ENCODE measurements at places on chromosomes 5 and 9. TPM values are rescaled to one million over a fixed set of nuclear protein-coding genes. Genes with fewer than 3 reads are reported as not detected.

DNA sequence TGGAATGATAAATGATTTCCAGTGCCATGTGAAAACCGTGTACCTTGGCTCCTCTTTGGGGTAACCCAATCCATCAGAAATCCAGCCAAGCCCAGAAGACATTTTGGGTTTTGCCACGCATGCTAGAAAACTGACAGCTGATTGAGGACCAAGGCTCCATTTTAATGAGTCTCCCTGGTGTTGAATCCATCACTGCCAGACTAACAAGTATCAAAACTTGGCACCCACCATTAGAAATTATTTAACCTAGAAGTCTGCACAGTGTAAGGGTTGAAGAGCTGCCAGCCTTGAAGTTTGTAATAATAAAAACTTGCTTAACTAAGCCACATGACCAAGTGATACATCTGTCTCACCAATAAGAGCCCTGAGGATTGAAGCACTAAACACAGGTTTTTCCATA lies 369.9 kb downstream of the DNAH5 start:
- DNase-seq: no peak

DNA sequence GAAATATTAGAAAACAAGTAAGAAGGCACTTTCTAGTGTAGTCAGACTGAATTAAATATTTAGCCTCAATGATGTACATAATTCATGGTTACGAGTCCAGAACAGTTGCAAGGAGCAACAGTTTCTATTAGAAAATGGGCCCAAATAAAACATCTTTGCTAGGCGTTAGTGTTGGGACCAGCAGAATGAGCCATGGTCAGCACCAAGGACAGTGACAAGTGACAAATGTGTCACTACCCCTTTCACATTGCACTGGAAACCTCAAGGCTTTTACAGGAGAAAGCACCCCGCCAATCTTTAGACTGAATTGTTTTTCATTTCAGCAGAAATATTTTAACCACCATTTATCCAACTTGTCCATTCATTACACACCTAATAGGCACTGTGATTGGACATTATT lies 301.3 kb upstream of the ADCY2 start:
- no peak for DNase-seq

DNA sequence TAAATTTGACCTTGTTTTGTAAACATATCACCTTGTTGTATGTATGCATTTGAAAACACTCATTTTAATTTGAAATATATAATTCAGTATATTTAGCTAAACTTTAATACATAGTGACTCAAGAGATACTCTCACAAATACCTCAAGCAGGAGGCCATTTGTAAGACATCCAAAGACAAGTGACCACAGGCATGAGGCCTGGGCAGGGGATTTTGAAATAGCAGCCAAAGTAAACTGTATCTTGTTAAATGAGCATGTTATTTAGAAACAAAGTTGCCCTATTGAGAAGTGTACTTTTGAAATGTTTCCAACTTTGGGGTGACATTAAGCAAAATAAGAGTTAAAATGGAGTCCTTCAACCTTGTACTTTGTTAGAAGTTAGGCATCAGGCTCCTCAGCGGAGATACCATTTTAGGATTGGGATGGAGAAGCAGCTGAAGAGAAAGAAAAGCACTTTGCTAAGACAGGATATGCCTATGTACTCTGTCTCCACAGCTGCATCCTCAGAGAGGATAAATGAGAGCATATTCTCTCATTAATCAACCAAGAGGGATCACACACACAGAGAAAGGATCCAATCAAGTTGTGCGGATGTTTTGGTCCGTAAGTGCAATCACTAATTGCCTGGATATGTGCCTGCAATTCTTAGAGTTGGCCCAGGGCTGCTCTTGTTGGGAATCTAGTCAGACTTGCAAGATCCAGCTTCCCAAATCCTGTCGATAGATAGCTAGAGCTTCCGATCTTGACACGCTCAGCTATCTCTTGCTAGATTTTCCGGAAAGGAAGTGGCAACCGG lies 157.5 kb upstream of the HAPLN1 start:
- no peak for DNase-seq

Gene SPATA31A3
- not detected for total RNA-seq

Gene CCL21
- 18.0 TPM for total RNA-seq

Measured in mesenteric fat pad (tissue), 1 donor.